ENCODE measurements at places on chromosomes 6 and 20. TPM values are rescaled to one million over a fixed set of nuclear protein-coding genes. Genes with fewer than 3 reads are reported as not detected.

HCK gene
- not detected for total RNA-seq

- H3K36me3 ChIP-seq, result no peaks in the 10 kb centered on the region
- H3K4me3 ChIP-seq, result no peak overlapping the region
- H3K4me1 ChIP-seq, result no peaks in the 10 kb centered on the region
- no peak overlapping the region for H3K27ac ChIP-seq
Observed at GRCh38 chr6:137341681-137342195, 122.6 kb upstream of the IFNGR1 start.

- H3K27ac ChIP-seq, result no peak overlapping the region
- no peaks in the 10 kb centered on the region for H3K4me1 ChIP-seq
- no peak for DNase-seq
- no peaks in the 10 kb centered on the region for H3K27me3 ChIP-seq
- H3K36me3 ChIP-seq, result no peaks in the 10 kb centered on the region
Observed at GRCh38 chr6:132147530-132148011, 196.4 kb upstream of the CCN2 start.

- peaks cover 4% of the 10 kb centered on the region for H3K4me1 ChIP-seq
- no peak overlapping the region for H3K4me3 ChIP-seq
- no peaks in the 10 kb centered on the region for H3K27me3 ChIP-seq
- H3K27ac ChIP-seq, result no peak overlapping the region
Observed at GRCh38 chr6:44676826-44677433, 289.4 kb downstream of the CDC5L start.

DNA sequence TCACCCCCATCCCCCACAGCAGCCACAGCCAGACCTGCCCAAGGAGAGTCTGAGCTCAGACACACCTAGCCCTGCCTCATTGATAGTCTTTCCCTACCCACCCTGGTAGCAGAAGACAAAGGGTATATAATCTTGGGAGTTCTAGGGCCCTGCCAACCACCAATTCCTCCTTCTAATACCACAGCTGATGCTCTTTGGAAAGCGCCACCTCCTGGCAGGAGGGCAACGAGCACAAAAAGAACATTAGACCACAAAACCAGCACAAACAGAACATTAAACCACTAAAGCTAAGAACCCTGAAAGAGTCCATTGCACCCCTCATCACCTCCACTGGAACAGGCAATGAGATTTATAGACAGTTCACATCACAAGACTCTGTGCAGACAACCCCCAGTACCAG lies 195.8 kb upstream of the FUT9 start:
- H3K36me3 ChIP-seq, result no peaks in the 10 kb centered on the region
- DNase-seq, result no peak
- H3K27me3 ChIP-seq, result no peaks in the 10 kb centered on the region
- H3K4me1 ChIP-seq, result no peaks in the 10 kb centered on the region

- H3K36me3 ChIP-seq, result no peaks in the 10 kb centered on the region
- no peak overlapping the region for H3K27ac ChIP-seq
- peak; percentile 75 for DNase-seq
- peaks cover 6% of the 10 kb centered on the region for H3K4me1 ChIP-seq
- no peak overlapping the region for H3K4me3 ChIP-seq
Observed at GRCh38 chr6:20056350-20056992, 155.8 kb downstream of the MBOAT1 start.

DNA sequence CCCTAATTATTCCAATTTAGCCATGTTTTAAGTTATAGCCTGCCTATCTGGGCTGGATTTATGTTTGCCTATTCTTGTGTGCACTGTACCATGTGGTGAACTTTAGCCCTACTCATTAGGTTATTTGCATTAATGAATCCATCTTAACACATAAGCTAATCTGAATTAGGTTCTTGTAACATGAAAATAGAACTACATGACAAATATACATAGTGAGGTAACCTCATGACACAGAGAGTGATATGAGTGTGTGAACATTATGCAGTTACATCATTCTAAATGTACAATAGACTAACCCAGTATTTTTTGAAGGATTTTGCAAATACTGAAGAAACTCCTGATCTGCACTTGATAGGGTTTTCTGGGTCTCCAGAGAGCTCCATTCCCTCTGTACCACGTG lies 733.7 kb upstream of the CITED2 start:
- H3K27me3 ChIP-seq, result no peaks in the 10 kb centered on the region
- no peak for DNase-seq
- no peak overlapping the region for H3K27ac ChIP-seq
- peaks cover 7% of the 10 kb centered on the region for H3K4me1 ChIP-seq

DNA sequence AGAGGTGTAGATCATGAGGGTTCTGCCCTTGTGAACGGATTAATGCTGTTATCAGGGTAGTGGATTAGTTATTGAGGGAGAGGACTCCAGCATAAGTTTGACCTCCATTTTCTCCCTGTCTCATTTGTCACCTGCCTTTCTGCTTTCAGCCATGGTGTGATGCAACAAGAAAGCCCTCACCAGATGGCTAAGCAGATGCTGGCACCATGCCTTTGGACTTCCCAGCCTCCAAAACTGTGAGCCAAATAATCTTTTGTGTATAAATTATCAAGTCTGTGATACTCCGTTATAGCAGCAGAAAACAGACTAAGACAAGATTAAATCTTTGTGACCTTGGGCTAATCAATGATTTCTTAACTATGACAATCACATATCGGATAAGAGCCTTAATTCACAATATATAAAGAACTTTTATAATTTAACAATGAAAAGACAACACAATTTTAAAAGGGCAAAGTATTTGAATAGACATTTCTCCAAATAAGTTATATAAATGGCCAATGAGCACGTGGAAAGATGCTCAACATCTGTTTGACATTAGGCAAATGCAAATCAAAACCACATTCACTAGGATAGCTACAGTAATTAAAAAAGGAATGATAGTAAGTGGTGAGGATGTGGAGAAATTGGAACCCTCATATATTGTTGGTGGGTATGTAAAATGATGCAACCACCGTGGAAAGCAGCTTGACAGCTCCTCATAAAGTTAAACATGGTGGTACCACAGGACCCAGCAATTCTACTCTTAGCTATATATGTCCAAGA lies 45.3 kb upstream of the IFNGR1 start:
- H3K27ac ChIP-seq, result no peak overlapping the region
- no peaks in the 10 kb centered on the region for H3K27me3 ChIP-seq
- no peaks in the 10 kb centered on the region for H3K36me3 ChIP-seq
- DNase-seq, result no peak
- H3K4me3 ChIP-seq, result no peak overlapping the region
- H3K4me1 ChIP-seq, result no peaks in the 10 kb centered on the region

All from cardiac muscle cell (in vitro differentiated cells and primary cell).